Liver (tissue), 10 donors: ENCODE measurements at places on chromosomes 1 and 21. TPM values are rescaled to one million over a fixed set of nuclear protein-coding genes. Genes with fewer than 3 reads are reported as not detected.

The ARHGAP30 gene
- polyA plus RNA-seq: 3.5 TPM

The SLC27A3 gene
- 47.4 TPM for polyA plus RNA-seq

The HSD3B1 gene
- polyA plus RNA-seq: not detected

The THEM5 gene
- polyA plus RNA-seq: not detected

The ZNF648 gene
- polyA plus RNA-seq: 0.26 TPM

The ITGB2 gene
- 9.6 TPM for polyA plus RNA-seq

The DDX59 gene
- 5.8 TPM for polyA plus RNA-seq
